Mucosa of gallbladder (tissue), 1 donor: ENCODE measurements at places on chromosomes 2 and 18. TPM values are rescaled to one million over a fixed set of nuclear protein-coding genes. Genes with fewer than 3 reads are reported as not detected.

GRCh38 chr18:76317136-76317535 lies 177.9 kb downstream of the ZNF516 start:
- no peak for DNase-seq

Gene DNAJC5G
- total RNA-seq = not detected

Gene HOXD10
- not detected for total RNA-seq

GRCh38 chr2:160432633-160433032 lies 61.0 kb downstream of the RBMS1 start:
- no peak for DNase-seq

DNA sequence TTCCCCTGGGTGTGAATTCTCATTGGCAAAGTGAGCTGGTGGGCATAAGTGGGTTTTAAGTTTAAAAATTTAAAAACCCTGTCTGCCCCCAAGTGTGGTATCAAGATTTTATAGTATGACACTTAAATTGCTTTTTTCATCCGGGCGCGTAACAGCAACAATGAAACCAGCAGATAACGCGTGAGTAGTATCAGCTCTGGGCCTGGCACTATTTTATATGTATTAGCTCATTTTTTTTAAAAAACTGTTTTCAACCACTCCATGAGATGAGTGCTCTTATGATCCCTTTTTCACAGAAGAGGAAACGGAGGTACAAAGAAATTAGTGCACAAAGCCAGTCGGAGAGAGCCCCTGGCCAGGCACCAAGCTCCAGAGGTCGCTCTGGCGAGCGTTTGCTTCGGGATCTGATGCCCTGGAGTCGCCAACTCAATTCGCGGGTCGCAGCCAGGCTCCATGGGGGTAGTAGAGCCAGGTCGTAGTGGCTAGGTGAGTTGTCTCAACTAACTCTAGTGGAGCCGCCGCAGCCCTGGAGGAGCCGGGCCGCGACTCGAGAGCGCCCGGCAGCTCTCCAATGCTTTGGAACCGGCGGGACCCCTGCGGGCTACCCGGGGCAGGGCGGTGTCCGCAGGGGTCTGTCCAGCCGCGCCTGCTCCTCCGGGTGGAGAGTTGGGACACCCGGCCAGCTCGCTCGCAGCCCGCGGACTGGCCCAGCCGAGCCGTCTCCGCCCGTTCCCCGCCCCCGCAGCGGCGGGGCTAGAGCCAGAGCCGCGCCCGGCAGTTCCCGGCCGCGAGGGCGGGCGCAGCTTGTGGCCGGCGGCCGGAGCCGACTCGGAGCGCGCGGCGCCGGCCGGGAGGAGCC lies at the start of gene IL1R1:
Gene IL1R1 (plus strand): TSS at position 777 of the 859 bp plus-strand sequence. CDS start 14,979 bp downstream, outside the sequence.
- DNase-seq = peak; percentile 73

DNA sequence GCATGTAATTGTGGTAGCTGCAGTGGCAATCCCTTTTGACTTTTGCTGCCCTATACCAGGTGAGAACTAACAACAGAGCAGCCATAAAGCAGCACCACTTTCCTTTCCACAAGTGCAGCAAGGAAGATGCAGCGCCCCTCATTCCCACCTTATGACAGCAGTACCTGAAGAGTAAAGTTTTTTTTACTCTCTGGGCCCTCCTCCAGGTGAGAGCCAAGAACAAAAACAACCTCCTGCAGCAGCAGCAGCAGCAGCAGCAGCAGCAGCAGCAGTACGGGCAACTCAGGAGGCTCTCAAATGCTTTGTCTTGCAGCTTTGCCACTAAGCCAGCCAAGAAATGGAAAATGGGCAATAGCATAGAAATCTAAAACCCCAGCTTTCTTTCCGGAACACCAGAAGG lies 397.5 kb downstream of the FIGN start:
- DNase-seq = no peak

DNA sequence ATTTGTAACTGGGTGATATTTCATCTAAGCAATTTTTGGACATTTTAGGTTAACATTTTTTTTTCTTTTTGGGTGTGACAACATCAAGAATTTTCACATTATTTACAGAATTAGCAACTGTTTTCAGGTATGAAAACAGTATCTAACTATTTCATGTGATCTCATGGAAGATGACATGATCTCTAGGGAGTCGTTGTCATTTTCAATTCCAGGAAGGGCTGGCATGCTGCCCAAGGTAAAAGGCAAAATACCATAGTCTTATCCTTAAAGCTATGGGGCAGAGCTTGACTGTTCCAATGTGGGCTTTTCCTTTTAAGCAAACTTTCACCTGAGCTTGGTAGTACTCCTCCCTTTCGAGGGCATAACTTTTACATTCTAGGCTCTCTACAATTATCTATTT lies 443.7 kb downstream of the DSEL start:
- DNase-seq = no peak

Gene CD207
- 0.52 TPM for total RNA-seq

DNA sequence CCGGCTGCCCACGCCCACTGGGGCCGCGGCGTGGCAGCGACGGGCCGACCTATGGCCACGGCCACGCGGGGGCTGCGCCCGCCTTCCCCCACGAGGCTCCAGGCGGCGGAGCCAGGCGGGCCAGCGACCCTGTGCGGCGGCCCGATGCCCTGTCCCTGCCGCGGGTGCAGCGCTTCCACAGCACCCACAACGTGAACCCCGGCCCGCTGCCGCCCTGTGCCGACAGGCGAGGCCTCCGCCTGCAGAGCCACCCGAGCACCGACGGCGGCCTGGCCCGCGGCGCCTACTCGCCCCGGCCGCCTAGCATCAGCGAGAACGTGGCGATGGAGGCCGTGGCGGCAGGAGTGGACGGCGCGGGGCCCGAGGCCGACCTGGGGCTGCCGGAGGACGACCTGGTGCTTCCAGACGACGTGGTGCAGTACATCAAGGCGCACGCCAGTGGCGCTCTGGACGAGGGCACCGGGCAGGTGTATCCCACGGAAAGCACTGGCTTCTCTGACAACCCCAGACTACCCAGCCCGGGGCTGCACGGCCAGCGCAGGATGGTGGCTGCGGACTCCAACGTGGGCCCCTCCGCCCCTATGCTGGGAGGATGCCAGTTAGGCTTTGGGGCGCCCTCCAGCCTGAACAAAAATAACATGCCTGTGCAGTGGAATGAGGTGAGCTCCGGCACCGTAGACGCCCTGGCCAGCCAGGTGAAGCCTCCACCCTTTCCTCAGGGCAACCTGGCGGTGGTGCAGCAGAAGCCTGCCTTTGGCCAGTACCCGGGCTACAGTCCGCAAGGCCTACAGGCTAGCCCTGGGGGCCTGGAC lies 253.2 kb downstream of the GLI2 start:
- no peak for DNase-seq

GRCh38 chr2:953975-954686 lies 3.5 kb downstream of the SNTG2 start:
- no peak for DNase-seq

DNA sequence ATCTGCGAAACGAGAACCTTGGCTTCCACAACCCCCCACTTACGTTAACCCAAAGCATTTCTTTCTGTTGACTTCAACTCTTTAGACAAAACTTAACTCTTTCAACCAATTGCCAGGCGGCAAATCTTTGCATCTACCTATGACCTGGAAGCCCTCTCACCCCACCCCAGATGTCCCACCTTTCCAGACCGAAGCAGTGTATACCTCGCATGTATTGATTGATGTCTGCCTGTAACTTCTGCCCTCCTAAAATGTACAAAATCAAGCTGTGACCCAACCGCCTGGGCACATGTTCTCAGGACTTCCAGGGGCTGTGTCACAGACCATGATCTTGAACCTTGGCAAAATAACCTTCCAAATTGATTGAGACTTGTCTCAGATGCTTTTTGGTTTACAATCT lies 12.3 kb downstream of the AQP12B start:
- no peak for DNase-seq

Gene HOXD4
- total RNA-seq = 1.0 TPM

GRCh38 chr2:138827426-138828054 lies 47.4 kb upstream of the NXPH2 start:
- DNase-seq = no peak

Gene IL36G
- total RNA-seq = not detected
